Thoracic aorta (tissue), 2 donors: ENCODE measurements at places on chromosomes 11 and 22. TPM values are rescaled to one million over a fixed set of nuclear protein-coding genes. Genes with fewer than 3 reads are reported as not detected.

The C11orf86 gene
- not detected for total RNA-seq

The DDX10 gene
- 8.0 TPM for total RNA-seq

The KRTAP5-8 gene
- not detected for total RNA-seq

The LMO2 gene
- 37.0 TPM for total RNA-seq

The OR51B5 gene
- total RNA-seq: 0.49 TPM

The TECTA gene
- total RNA-seq: 5.6 TPM

The TTC17 gene
- 126 TPM for total RNA-seq

The MUC5AC gene
- total RNA-seq: 45.9 TPM

The LRRC74B gene
- total RNA-seq: not detected

The OR56B1 gene
- total RNA-seq: 0.49 TPM

The KRTAP5-11 gene
- not detected for total RNA-seq

DNA sequence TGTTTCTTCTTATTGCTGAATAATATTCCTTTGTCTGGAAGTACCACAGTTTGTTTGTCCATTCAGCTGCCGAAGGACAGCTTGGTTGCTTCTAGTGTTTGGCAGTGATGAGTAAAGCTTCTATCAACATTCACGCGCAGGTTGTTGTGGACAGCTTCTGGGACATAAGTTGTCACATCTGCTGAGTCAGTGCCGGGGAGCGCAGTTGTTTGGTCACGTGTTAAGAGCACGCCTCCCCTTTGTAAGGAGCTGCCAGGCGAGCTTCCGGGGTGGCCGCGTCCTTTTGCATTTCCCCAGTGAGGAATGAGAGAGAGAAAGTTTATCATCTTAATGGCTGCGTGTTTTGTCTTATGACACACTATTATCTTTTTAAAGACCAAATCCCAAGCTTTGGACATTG is 30.3 kb downstream of the SAMM50 start:
- DNase-seq: no peak

DNA sequence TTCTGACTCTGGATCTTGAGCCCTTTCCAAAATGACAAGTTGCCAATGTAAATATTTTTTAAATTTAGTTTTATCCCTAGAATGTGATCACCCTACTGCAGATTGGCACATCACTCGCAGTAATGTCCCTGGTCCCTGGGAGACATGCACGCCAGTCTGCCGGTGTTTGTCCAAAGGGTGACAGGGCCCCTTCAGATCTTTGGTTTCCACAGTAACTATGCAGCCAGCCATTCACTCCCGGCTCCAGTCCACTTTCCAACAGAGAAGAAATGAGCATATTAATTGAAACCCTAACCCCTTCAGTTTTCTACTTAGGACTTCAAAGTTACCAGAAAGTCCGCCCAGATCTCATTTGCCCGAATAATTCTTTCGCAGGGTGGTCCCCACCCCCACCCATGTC is 25.8 kb upstream of the RASSF10 start:
- no peak for DNase-seq

DNA sequence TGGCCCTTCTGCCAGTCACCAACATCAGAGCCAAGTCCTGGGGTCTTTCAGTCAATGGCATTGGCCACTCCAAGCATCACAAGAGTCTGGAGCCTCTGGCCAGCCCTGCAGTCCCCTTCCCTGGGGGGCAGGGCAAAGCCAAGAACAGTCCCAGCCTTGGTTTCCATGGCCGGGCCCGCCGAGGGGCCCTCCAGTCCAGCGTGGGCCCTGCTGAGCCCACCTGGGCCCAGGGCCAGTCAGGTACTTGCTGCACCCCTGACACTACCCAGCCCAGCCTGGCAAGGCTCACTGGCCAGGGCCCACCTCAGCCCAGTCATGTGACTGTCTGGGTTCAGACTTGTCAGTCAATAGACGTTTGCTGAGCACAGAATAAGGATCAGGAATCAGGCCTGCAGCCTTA is 10.8 kb downstream of the TMEM258 start:
- no peak for DNase-seq

GRCh38 chr11:69008737-69009440 is 4.2 kb downstream of the MRGPRF start:
- DNase-seq: peak; percentile 93

- DNase-seq: no peak
These were observed 35.5 kb upstream of the OLFML1 start for GRCh38 chr11:7449841-7450214.

- DNase-seq: no peak
These were observed 63.9 kb downstream of the TP53I11 start for GRCh38 chr11:44886790-44887140.

DNA sequence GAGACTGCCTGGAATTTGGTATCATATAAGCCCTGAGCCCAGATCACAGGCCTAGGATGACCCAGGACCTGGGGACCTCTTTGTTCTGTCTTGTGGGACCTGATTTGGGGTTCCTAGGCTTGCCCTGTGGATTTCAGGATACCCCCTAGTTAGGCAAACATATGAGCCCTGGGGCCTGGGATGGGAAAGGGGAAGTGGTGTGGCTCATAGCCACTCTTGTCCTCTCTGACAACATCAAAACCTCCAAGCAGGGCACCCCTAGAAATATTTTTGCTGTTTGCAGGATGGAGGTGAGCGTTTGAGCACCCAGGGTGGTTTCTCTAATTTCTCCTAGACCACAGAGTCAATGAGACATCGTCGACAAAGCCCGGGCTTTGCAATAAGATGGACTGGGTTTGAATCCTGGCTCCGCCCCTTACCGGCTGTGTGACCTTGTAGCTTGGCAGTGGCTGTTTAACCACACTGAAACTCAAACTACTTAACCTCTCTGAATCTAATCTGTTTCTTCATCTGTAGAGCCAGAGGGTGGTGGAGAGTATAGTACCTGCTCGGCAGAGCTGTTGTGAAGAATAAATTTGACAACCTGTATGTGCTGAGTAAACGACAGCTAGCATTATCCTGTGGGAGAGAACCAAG is 5.3 kb upstream of the LRRC10B start:
- DNase-seq: no peak

GRCh38 chr11:126969865-126970479 is 30.6 kb downstream of the KIRREL3 start:
- DNase-seq: no peak

- no peak for DNase-seq
These were observed 13.7 kb downstream of the CYP2D6 start for GRCh38 chr22:42116848-42117424.

GRCh38 chr11:128045094-128045725 is 542.1 kb downstream of the ETS1 start:
- no peak for DNase-seq

GRCh38 chr11:70804139-70804837 is 406.0 kb downstream of the CTTN start:
- no peak for DNase-seq

DNA sequence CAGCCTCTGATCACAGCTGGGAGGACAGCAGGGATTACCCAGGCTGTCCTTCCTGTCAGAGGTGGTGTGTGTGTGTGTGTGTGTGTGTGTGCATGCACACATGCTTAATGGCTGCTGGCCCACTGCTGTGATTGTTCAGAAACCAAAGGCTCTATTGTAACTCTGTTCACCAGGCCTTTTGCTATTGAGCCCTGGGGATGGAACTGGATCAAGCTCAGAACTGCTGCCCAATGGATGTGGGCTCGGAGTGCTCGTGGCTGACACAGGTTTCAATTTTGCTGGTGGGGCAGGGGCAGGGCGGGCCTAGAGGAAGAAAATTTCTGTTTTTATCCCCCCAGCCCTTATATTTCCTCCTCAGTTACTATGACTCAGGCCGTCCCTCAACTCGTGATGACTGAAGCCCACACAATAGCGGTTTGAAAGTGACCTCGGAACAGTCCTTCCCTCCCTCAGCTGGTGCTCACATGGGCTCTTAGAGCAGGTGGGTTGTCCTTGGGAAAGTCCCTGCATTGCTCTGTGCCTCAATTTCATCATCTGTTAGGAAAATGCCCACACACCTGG is 359.3 kb downstream of the TENM4 start:
- DNase-seq: no peak

GRCh38 chr11:104625246-104625645 is 273.0 kb downstream of the CASP12 start:
- DNase-seq: no peak

DNA sequence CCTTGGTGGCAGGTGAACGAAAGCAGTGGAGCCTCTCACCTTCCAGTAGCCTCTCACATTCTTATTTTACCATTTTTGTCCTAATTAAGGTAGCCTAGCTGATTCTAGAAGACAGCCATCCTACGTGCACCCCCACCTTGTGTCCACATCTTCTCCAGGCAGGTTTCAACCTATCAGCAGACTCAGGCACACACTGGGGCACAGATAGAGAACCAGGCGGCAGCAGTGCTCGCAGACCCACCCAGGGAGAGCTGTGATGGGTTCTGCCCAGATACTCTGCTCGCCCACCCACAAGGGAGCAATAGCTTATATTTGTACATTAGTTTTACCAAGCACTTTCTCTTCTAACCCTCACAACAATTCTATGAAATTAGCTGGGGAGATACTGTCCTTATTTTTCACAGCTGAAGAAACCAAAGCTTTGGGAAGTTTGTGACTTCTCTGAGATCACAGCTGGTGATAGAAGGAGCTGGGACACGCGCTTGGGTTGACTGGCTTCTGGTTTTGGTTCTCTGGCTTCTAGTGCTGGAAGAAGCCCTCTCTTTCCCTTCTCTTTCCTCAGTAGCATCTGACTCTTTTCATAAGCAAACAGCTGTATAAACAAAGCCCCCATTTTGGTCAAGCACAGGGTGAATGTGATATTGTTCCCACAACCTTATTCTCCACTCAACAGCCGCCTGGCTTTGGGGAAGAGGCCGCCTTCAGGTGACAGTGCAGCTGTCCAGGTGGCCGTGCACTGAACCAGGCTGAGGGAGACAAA is 36.9 kb downstream of the PPP2R1B start:
- no peak for DNase-seq

DNA sequence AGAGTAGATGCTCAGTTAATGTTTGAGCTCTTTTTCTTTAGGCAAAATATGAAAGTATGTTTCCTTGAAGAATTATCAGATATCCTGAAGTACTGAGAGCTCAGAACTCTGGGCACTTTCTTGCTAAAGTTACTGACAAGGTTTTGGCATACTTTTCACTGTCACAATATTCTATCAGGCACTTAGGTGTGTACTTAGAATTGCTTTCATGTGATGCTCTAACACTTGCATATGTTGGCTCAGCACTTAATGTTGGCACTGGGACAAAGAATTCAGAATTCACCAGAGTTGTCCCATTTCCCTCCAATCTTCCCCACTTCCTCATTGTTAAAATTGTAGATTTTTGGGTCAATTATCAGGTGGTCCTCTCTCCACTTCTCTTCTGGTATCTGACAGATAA is 5.0 kb downstream of the MMP20 start:
- no peak for DNase-seq

GRCh38 chr11:97574976-97575665 is 1185.3 kb downstream of the JRKL start:
- no peak for DNase-seq
